ENCODE measurements at places on chromosomes 16 and 17. TPM values are rescaled to one million over a fixed set of nuclear protein-coding genes. Genes with fewer than 3 reads are reported as not detected.

- no peak for DNase-seq
Observed at GRCh38 chr16:86306011-86306644, 204.2 kb upstream of the FOXF1 start.

Gene TP53TG3B
- total RNA-seq, result not detected

- DNase-seq, result no peak
Observed at GRCh38 chr17:27276653-27277156, 17.2 kb upstream of the WSB1 start.

DNA sequence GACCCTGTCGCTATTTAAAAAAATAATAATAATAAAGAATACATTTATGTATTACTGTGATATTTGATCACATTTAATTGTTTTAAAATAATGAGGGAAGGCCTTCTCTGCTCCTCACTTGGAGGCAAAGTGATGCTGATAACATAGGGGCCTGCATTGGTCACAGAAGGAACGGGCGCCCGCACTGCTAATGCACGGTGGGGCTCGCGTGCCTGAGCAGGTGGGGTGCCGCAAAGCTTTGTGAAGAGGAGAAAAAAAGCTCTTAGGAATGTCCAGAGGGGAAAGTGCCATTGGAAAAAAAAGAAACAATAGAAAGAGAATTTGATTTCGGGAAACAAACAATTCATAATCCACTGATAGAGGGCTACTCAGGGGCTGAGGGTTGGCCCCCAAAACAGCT lies 143.8 kb downstream of the ZNF423 start:
- DNase-seq, result no peak

Gene MYH8
- not detected for total RNA-seq

DNA sequence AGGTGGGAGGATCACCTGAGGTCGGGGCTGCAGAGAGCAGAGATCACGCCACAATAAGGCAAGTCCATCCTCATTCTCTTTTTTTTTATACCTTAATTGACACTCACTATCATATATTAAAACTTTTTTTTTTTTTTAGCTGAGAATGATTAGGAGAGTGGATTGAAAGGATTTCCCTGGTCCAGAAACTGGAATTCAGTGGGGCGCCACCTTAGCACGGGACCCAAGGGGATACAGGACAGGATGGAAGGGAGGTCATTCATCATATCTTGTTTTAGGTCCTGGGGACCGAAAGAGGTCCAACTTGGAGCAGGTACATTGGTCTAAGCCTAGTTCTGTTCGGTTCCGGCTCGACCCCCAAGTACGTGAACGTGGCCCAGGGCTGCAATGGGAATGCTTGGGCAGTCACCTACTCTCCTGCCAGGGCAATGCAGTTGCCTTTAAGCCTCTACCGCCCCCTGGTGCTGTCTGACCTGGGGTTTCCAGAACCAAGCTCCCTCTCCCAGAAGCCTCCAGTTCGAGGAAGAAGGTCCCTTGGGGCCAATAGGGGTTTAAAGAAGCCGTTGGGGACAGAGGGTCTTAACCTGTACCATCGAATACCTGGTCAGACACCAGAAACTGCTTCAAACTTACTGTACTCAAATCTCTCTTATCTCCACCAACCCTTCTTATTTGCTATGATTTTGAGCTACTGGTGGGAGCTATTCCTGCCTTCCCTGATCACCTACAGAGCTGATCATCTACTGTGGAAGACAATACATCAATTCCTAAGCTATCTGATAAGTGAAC lies 19.9 kb upstream of the GPATCH8 start:
- no peak for DNase-seq

GRCh38 chr17:9612006-9612405 lies 33.3 kb upstream of the USP43 start:
- DNase-seq, result no peak

DNA sequence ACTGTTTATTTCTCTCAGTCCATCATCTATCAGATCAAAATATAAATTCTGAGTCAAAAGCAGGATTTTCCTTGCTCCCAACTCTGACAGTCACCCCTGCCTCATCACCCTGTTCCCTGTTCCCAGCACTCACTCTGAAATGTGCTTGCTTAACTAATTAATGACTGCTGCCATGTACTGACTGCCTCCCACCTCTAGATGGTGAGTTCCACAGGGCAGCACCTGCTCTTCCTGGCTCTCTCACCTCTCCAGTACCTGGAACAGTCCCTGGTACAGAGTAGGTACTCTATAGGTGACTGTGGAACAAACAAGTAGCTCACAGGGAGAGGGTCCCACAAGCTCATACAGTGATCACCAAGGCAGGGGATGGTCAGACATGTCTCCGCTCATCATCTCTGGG lies 114.3 kb upstream of the C16orf82 start:
- DNase-seq, result no peak

DNA sequence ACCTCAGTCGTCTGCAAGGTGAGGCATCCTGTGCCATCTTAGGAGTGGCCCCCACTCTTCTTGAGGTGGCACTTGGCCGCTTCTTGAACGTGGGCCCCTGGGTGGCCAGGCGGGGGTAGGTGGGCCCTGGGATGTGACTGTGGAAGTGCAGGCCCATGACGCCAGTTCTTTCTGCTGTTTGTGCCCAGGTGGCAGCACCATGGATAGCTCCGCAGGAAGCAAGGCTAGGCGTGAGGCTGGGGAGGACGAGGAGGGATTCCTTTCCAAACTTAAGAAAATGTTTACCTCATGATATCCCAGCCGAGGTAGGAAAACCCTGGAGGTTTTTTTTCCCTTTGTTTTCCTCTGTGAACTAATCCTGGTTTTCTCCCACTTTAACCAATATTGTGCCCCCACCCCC lies 19.8 kb downstream of the NMRAL1 start:
- DNase-seq, result no peak

GRCh38 chr17:47797797-47798196 lies 23.8 kb downstream of the OSBPL7 start:
- DNase-seq, result no peak

DNA sequence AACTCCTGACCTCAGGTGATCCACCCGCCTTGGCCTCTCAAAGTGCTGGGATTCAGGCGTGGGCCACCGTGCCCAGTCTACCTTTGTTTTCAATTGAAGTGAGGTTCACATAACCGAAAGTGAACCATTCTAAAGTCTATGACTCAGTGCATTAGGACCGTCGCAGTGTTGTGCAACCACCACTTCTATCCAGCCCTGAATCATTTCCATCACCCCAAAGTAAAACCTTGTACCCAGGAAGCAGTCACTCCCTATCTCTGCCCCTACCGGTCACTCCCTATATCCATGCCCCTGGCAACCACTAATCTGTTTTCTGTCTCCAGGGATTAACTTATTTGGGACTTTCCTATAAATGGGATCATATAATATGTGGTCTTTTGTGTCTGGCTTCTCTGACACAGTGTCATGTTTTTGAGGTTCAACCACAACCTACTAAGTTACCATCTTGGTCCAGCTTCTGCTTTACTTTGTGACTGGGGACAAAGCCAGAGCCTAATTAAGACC lies 28.3 kb upstream of the CDC42EP4 start:
- no peak for DNase-seq

- DNase-seq, result no peak
Observed at GRCh38 chr16:57991551-57992059, 8.9 kb downstream of the ZNF319 start.

DNA sequence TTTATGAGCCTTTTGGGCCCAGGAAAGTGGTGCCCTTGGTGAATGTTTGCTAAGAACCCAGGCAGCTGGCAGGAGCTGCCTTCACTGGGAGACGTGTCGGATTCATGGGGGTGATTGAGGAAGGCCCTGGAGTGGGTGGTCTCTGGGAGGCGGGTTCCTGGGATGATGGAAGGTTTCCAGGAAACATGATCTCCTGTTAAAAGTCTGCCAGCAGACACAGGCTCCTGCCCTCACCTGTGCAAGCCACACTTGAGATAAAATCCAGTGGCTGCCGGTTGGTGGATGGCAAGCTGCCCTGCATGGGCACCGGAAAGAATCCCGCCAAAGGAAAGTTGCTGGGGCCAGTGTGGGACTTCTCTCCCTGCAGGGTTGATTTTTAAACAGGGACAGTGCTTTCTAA lies 189.0 kb upstream of the CIBAR2 start:
- DNase-seq, result no peak

- no peak for DNase-seq
Observed at GRCh38 chr17:48068491-48068961, 20.4 kb downstream of the NFE2L1 start.

GRCh38 chr16:58222532-58223316 lies 24.8 kb upstream of the CSNK2A2 start:
- DNase-seq, result no peak

DNA sequence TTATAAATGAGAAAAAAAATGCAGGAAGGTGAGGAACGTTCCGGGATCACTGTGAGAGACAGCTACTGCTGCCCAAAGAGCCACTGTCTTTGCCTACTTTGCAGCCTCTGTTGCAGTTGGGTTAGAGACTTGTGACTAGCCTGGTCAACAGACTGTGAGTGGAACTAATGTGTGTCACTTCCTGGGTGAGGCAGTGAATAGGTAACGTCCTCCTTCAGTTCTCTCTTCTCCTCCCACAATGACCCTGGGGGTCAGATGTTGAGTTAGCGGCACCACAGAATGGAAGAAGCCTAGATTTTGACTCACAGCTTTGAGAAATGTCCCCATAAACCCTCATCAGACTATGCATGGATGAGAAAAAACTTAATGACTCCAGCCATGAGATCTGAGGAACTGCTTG lies 5.2 kb downstream of the C16orf46 start:
- DNase-seq, result no peak

Gene CLEC19A
- total RNA-seq, result not detected

- DNase-seq, result no peak
Observed at GRCh38 chr17:71919186-71919585, 201.6 kb upstream of the SOX9 start.

- no peak for DNase-seq
Observed at GRCh38 chr17:67679721-67680120, 38.0 kb upstream of the NOL11 start.

Gene CDRT15
- not detected for total RNA-seq

DNA sequence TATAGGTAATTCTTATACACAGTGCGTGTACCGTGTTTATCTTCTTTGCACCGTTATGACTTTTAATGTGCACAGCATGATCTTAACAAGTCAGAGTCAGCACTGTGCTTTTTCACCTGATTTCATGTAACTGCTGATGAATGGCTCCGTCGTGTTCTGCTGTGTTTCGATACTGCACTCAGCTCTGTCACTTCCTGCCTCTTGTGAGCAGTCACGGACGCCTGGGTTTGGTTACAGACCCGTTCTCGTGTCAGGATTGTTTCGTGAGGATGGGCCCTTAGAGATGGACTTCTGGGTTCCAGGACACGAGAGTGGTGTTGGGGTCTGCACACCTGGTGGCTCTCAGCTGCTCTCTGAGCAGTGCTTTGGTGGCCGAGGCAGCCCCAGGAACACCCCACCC lies 24.6 kb downstream of the TBCD start:
- no peak for DNase-seq

DNA sequence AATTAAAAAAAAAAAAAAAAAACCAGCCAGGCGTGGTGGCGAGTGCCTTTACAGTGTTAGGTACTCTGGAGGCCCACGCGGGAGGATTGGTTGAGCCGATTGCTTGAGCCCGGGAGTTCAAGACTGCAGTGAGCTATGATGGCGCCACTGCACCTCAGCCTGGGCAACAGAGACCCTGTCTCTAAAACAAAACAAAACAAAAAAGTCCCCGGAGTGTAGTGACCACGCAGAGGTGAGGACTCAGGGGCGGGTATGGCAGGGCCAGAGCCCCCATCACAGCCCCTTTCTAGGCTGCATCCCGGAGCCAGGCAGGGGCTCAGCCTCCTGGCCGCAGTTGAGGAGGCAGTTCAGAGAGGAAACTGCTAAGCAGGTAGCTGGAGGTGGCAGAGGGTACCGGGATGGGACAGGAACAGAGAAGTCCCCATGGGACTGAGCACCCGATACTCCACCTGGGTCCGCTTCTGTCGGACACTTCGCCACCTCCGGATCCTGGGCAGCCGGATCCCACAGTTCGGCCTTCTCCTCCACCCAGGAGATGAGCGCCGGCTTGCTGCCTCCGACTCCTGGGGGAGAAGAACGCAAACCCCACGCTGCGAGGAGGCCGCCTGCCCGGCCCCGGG lies 800 bp downstream of the ZNF747 start:
- no peak for DNase-seq

DNA sequence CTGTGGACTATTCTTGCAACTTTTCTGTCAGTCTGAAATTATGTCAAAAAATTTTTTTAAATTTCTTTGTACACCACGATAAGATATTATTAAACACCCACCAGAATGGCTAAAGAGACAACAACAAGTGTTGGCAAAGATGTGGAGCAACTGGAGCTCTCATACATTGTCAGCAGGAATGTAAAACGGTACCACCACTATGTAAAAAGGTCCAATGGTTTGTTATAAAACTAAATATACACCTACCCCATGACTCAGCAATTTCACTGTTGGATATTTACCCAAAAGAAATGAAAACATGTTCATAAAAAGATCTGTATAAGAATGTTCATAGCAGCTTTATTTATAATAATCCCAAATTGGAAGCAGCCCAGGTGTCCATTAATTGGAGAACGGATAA lies 7.2 kb downstream of the KIAA0753 start:
- DNase-seq, result no peak

DNA sequence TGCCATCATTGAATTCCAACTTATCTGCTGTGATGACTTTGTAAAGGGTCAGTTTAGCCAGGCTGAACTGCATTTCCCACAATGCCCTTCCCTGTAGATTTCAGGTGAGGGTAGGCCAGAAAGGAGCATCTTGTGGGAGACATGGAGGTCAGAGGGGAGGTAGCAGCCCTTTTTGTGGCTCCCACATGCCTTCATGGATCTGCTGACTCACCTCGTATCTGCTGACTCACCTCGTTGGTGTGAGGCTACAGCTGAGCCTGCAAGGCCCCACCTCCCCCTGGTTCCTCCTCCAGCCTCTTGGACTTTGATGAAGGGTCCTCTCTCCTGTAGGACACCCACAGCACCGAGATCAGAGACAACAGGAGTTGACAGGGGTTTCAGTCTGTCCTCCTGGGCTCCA lies 102.5 kb downstream of the SALL1 start:
- DNase-seq, result no peak

GRCh38 chr17:70365091-70365583 lies 195.8 kb downstream of the KCNJ2 start:
- no peak for DNase-seq

DNA sequence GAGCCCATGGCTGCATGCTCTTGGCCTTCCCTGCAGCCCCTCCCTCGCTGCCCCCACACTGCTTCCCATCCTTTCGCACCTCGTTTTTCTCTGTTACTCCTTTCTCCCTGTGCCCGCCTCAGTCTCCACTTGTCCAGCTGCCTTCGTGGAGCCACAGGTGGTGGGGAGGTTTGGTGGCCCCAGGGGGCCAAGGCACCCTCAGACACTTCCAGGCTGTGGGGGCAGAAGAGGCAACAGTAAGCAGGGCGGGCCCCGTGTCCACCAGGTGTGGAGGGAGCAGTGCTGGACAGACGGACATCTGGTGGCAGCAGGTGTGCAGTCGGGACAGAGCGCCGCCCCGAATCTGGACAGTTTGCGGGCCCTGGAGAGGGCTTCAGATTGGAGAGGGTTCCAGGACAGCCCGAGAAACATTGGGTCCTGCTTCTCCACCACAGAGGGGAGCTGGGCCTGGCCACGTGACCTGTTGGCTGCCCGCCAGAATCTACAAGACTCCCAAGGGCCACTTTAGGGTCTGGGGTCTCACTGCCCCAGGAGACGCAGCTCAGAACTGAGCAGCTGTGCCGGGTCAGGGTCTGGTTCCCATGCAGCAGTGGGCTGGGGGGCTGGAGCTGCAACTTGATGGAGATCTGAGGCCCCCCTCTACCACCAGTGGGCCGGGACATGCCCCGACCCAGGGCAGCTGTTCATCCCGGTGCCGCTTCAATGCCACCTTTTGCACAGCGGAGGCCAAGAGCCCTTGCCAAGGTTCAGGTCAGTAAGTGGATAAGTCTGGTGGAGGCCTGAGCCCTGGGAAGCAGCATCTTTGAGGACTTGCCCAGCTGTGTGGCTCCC lies 22.8 kb downstream of the BAHCC1 start:
- no peak for DNase-seq
